Renal cortical epithelial cell (primary cell): ENCODE measurements at places on chromosomes 5 and 9.

DNA sequence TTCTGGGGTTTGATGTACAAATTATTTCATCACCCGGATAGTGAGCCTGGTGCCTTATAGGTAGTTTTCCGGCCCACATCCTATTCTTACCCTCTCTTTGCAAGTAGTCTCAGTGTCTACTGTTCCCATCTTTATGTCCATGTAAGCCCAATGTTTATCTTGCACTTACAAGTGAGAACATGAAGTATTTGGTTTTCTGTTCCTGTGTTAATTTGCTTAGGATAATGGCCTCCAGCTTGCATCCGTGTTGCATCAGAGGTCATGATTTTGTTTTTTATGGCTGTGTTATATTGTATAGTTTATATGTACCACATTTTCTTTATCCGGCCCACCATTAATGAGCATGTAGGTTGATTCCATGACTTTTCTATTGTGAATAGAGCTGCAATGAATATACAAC, 136.5 kb downstream of the PRR16 start:
- no peak for DNase-seq

DNA sequence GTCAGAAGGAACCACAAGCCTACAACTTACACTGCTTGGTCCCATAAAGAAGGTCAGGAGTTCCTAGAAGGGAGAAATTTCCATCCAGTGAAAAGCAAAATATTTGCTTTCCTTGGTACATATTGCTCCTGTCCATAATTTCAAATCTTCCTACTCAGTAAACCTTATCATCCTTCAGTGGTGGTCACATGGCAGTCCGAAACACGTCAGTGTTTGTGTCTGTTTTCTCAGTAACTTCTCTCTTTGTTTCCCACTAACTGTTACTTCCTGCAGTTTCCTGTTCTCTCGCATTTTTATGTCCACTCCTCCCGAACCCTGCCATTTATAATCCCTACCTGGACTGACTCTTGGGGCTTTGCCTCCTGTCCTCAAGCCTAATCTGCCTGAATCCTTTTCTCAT, 129.1 kb downstream of the FANCC start:
- no peak for DNase-seq

DNA sequence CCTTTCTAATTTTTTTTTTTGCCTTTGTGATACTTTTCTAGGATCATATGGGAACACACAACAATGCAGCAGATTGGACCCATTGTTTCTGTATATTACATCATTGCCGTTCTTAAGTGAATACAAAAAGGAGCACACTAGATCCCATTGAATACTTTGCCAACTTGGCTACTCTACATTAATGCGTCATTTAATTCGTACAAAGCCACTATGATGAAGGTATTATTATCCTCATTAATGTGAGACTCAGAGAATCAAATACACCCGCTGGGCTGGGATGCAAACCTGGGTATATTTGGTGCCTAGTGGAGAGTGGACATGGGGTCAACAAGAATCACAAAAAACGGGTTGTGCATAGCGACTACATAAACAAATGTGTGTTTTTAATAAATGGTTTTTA, 31.9 kb downstream of the OR2K2 start:
- no peak for DNase-seq

GRCh38 chr5:11502783-11503182, 401.5 kb downstream of the CTNND2 start:
- no peak for DNase-seq

- no peak for DNase-seq
These were observed at the start of gene GNAQ for GRCh38 chr9:78031444-78031892. Gene GNAQ, minus strand, starts transcription at chr9:78031811. Its CDS starts 576 bp downstream, at chr9:78031235.

- DNase-seq: peak; percentile 92
These were observed 30.1 kb downstream of the PPARGC1B start for GRCh38 chr5:149759986-149760853.

- DNase-seq: peak; percentile 93
These were observed 16.9 kb downstream of the TEK start for GRCh38 chr9:27125936-27126335.

DNA sequence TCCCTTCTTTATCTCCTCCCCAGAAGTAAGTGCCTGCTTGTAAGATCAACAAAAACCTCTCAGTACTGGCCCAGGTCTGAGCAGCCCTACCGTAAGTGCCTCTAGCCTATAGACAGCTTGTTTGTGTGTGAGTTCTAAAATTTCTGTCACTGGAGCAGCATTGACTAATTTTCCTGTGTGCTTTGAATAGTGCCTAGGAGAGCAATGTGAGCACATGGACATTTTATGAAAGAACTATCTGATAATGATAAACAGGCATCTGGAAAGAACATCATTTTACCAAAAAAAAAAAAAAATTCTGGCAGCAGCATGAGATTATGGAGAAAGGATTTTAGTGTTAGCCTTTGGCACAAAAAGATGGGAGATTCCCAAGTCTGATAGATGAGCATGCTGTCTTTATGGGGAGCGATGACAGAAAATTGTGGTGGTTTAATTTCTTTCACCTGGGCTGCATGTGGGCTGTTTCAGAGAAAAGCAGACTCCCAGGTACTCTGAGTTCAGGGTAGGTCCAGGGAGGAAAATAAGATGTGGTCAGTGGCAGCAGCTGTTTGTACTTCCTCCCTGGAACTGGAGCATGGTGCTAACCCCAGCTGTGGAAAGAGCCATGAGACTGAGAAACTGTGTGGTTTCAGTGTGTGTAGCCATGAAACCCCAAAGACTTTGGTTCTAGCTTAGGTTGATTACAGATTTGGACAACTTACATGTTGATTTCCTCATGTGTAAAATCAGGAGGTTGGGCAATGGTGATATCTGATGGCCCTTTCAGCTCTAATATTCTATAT, 419.9 kb downstream of the NTRK2 start:
- DNase-seq: no peak

GRCh38 chr9:114086009-114086408, 7.9 kb upstream of the AMBP start:
- DNase-seq: no peak

- DNase-seq: peak; percentile 21
These were observed 51.5 kb downstream of the PCSK1 start for GRCh38 chr5:96381526-96381925.

DNA sequence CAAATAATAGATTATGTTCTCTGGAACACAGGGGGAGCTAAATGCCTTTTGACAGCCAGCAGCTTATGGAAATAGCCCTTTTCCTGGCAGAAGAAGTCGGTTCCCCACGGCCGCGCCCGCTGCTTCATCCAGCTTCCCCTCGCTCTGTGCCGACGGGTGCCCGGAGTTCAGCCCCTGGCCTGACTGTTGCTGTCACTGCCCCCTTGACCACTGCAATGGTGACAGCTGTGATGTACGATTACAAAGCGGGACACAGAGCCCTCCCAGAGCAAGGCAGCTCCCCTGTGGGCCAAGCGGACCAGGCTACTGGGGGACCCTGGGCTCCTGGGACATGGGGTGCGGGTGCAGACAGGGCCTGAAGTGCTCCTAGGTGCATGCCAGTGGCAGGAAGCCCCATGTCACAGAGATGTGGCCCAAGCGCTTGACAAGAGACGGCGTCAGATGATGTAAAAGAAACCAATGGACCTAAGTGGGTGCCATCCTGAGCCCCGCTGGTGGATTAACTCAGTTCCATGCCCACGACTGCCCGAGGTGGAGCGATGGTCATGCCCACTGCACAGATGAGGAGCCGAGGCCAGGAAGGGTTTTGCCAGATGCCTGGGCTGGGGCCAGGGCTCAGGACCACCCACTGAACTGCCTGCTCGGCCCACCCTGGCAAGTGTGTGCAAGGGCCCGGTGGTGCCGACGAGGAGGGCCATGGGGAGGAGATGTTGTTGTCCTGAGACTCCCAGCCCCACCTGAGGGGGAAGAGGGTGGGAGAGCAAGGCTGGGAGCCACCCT, 13.2 kb upstream of the CLPTM1L start:
- no peak for DNase-seq

- no peak for DNase-seq
These were observed 63.3 kb downstream of the DCP2 start for GRCh38 chr5:113039934-113040285.

DNA sequence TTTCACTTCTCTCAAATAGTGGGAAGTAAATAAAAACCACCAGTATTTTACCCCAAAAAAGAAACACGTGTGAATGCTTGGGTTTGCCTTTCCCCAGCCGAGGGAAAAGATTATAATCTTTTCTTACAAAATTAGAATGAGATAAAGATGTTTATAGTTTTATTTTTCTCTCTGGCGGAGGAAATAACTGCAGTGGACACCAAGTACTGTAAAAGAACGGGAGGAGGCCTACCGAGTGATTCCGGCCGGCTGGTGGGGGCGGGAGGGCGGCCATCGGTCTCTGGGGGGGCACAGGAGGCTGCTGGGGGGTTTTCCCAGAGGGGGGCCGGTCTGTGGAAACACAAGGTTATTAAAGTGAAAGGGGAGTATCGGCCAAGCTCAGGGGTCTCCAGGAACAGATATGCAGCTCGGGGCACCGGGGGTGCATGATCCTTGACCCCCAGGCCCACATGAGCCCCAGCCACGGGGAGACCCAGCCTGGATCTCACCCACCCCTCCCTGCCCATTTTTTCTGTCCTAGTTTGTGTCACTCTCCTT, 29.4 kb downstream of the LCP2 start:
- DNase-seq: no peak

DNA sequence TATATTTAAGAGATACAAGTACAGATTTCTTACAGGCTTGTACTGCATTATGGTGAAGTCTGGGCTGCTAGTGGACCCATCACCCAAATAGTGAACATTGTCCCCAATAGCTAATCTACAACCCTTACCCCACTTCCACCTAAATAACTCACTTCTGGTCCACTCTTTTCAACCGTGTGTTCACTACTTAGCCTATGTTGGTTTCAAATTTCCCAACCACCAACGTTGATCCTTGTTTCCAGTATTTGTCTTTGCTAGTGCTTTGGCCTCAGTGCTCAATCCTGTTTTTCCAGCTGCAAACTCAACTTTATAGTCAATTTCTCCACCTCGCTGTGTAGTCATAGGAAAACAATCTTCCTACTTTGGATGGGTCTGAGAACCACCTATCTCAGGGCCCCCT, 45.3 kb upstream of the TTC39B start:
- no peak for DNase-seq

- no peak for DNase-seq
These were observed 550 bp downstream of the CORO2A start for GRCh38 chr9:98191671-98192502.

GRCh38 chr5:149450199-149450598, 71.1 kb upstream of the IL17B start:
- no peak for DNase-seq

DNA sequence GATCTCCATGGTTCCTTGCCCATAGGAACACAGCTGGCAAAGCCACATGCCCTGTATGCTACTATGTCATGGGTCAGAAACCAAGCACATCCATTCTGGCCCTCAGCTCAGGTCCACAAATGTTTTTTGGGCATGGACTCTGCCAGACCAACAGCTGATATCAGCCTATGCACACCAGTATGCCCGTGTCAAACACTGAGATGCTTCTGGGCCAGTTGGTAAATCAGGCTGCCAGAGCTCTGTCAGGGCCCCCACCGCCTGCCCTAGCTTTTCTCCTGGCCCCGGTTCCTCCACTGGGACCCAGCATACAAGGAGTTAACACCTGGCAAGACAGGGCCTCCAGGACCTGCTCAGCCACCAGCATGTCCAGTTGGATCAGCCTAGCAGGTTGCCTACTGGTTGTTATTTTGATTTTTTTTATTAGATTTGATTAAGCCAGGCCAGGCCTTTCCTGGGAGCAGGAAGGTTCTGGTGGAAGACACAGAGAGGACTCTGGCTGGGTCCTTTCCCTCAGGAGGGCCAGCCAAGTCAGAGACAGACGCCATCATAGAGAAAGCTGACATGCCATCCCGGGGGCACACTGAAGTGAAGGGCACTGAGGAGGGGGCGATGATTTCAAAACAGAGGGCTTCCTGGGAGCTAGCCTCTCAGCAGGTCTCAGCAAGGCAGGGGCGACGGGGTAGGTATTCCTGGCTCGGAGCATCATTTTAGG, 65.8 kb downstream of the TSTD2 start:
- DNase-seq: no peak

DNA sequence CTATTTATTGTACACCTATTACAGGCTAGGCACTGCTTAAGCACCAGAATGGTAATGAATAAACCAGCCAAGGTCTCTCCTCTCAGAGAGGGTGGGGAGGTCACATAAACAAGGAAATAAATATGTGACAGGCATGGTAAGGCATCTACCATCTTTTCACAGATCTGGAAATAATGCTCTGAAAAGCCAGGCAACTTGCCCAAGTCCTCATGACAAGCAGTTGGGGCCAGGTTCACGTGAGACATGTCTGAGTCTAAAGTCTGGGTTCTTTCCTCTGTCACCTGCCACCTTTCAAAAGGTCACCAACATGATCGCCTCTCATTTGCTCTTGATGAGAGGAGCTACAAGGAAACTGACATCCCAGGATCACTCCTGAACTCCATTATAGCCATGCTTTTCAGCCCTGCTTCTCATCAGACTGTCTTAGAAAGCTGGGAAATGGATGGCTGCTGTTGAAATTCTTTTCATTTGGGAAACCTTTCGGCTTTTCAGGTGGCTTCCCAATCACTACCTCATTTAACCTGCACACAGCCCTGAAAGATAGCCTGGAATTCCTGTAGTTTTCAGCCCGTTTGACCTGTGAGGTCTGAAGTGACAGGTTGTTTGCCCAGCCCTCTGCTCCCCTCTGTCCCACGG, 123.1 kb downstream of the CRB2 start:
- DNase-seq: peak; percentile 15

- peak; percentile 87 for DNase-seq
These were observed 16.9 kb upstream of the ZNF366 start for GRCh38 chr5:72523960-72524582.

GRCh38 chr5:163770625-163771024, 265.2 kb downstream of the MAT2B start:
- DNase-seq: no peak

DNA sequence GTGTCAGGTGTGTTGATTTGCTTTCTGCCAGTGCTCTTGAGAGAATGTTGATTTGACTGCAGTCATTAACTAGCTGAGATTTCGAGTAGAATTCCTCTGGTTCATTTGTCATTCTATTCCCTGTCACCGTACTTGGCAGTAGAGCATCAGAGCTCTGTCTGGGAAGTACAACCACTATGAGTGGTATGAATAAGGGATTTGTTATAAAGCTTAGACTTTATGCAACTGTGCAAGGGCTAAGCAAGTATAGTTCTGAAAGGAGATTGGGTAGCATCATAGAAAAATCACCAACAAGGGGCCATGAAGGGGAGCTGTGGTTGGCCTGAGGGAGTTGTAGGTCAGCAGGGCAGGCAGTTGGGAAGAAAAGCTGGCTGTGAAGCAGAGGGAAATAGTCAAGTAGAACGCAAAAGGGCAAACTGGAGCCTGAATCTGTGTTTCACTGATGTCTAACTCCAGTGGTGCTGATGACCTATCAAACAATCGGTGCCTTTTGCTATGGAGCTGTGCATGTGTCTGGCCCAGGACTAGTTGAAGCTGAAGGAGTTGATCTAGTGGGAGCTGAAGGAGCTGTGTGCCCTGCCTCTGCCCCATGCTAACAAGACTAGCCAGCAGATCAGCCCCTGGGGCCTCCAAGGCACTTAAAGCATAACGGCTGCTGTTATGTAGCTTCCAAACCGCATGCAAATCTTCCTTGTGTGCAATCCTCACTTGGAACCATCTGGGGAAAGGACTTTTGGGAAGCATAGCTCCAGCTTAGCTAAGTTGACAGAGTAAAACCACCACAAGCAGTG, 110.0 kb downstream of the SLC28A3 start:
- DNase-seq: peak; percentile 42

- peak; percentile 96 for DNase-seq
These were observed 13.7 kb upstream of the GRIA1 start for GRCh38 chr5:153476767-153477166.

GRCh38 chr5:313806-314376, 7.6 kb upstream of the AHRR start:
- DNase-seq: no peak

- DNase-seq: peak; percentile 9
These were observed 1133.2 kb upstream of the CDH18 start for GRCh38 chr5:21121213-21121612.

- DNase-seq: no peak
These were observed 90.3 kb upstream of the ARAP3 start for GRCh38 chr5:141772281-141772680.
